ENCODE measurements at places on chromosomes 6 and 20. TPM values are rescaled to one million over a fixed set of nuclear protein-coding genes. Genes with fewer than 3 reads are reported as not detected.

DNA sequence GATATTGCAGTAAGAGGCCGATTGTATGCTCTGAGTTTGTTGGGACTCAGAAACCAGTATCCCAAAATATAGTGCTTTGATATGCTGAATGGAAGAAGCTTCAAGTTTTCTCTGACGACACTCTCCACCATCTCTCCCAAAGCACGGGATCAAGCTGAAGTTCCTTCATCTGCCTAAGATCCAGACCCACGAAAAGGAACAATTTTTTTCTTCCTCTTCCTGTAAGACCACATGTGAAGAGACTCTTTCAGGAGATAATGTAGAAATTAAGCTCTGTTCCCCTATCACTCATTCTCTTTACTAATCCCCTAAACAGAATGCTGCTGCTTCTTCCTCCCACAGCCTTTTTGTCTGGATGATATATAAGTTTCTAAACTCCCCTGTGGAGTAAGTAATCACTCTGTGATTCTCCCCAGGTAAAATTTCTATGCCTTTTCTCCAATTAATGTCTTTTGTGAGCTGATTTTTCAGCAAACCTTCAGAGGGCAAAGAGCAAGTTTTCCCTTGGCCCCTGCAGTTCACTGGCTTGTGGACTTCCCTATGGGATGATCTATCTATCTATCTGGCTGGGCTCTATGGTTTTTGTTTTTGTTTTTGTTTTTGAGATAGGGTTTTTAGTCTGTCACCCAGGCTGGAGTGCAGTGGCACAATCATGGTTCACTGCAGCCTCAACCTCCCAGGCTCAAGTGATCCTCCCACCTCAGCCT lies 13.5 kb upstream of the PNRC1 start:
- DNase-seq, result no peak

DNA sequence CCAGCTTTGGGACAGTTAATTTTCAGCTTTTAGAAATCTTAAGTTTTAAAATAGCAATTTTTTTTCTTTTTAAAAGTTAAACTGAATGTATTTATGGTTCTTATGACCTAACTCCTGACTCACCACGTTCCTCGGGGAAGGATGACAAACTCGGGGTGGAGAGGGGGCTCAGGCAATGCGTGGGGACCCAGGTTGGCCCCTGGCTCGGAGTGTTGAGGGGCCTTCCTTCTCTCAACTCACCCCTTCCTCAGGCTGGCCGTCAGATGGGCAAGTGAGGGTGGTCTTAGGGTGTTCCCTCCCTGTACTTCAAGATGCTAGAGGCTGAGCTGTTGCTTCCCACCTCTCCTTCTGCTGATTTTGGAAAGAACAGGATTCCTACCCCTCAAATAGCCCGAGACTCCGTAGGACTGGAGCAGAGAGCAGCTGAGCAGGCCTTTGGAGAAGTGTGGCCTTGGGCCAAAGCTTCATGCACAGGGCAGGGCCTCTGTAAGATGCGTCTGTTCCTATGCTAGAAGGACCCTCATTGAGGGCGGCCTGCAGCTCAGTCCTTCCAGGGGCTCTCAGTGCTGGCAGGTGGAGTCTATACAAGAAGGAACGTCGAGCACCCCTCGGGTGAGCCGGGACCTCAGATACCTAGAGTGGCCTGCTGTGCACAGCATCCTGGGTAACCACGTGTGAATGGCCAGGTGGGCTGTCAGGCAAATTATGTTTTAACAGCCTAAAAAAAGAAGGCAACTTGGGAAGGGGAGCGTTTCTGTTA lies 79.3 kb downstream of the TCP11 start:
- DNase-seq, result no peak

The ACTL10 gene
- 0.31 TPM for polyA plus RNA-seq

The DEFB124 gene
- polyA plus RNA-seq, result not detected

The ZNF76 gene
- 14.3 TPM for polyA plus RNA-seq

The ADGRF5 gene
- not detected for polyA plus RNA-seq

The IMPG1 gene
- polyA plus RNA-seq, result 0.15 TPM

The PDRG1 gene
- polyA plus RNA-seq, result 13.1 TPM

The GLP1R gene
- not detected for polyA plus RNA-seq

DNA sequence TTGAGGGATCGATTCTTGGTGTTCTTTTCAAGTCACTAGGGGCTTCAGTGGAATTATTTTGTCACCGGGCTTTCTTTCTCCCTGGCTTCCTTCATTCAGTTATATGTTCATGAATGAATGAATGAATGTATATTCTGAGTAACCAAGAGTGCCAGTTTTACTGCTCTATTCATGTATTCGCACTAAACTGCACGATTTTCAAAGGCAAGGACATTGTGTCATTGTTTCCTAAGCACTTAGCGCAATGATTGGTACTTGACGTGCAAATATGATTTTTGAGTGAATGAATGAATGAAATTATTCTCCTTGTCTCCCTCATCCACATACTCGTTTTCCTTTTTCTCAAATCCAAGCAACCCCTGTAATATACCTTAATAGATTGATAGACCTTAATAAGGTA lies 822 bp downstream of the AFG1L start:
- DNase-seq, result no peak

The TRIM10 gene
- not detected for polyA plus RNA-seq

DNA sequence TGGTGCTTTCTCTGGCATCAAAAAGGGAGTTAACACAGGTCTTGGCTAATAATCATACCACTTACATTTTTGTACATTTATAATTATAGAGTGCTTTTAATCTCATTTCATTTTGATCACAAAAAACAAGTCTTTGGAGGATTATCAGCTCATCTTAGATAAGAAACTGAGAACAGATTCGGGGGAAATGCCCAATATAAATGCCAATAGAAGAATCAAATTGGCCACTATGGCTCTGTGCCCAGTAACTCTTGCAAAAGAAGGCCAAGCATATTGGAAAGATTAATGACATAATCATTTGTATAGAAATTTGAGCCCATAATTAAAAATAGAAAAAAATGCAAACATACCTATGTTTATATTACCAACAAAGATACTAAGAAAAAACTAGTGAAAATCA lies 42.5 kb downstream of the IPCEF1 start:
- DNase-seq, result no peak

The VWA7 gene
- 0.32 TPM for polyA plus RNA-seq

GRCh38 chr20:4998160-4998651 lies 3.1 kb downstream of the SLC23A2 start:
- no peak for DNase-seq

The ZSCAN23 gene
- 3.5 TPM for polyA plus RNA-seq

DNA sequence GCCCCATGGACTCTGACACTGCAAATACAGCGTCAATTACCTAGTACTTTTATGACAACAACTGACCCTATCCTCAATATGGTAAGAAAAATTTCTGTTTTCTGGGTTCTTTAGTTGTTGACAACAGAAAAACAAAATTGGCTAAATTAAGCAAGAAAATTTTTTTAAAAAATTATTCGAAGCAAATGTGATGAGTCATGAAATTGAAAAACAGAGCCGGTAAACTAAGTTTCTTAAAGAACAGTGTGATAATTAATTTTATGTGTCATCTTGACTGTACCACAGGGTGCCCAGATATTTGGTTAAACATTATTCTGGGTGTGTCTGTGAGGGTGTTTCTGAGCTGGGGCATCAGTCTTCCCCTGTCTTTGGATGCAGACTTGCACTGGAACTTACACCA lies 107.6 kb upstream of the OPRM1 start:
- no peak for DNase-seq

- DNase-seq, result no peak
Measured at GRCh38 chr6:42394881-42395620, 56.7 kb downstream of the TRERF1 start.

DNA sequence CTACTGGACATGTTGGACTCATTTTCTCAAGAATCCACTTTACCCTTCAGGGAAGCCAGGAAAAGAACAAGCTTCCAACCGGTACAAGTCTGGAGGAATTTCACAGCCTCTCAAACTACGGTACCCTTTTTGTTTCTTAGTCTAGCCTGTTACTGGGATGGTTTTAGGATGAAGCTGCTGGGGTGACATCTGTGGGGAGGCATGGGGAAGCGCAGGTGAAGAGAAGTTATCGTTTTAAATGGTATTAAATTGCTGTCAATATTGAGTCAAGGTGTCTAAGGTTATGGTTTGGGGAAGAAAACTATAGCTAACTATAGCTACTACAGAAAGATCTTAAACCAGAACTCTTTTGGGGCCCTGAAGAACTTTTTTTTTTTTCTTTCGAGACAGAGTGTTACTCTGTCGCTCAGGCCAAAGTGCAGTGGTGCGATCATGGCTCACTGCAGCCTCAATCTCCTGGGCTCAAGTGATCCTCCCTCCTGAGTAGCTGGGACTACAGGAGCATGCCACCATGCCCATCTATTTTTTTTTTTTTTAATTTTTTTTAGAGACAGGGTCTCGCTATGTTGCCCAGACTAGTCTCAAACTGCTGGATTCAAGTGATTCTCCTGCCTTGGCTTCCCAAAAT lies 128.7 kb downstream of the RIN2 start:
- no peak for DNase-seq

DNA sequence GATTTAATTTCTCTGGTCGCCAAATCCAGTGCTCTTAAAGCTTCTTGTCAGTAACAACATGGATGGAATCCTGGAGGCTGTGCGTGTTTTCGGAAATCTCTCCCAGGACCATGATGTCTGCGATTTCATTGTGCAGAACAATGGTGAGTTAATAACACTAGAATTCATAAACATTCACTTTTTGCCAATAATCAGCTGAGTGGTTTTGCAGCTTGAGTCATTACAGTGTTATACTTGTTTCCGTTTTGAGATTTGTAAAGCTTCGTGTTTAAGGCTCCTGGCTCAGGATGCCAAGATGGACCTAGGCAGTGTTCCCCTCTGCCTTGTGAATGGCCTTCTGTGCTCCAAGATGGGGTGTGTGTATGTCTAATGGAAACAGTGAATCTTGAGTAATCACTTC lies 113.8 kb downstream of the ARMC2 start:
- DNase-seq, result peak; percentile 65

The HDGFL1 gene
- not detected for polyA plus RNA-seq

GRCh38 chr6:159969204-159969912 lies 476 bp downstream of the IGF2R start:
- DNase-seq, result no peak

The EFCAB8 gene
- polyA plus RNA-seq, result not detected

- DNase-seq, result no peak
Measured at GRCh38 chr6:116309001-116309400, 29.3 kb upstream of the TSPYL1 start.

DNA sequence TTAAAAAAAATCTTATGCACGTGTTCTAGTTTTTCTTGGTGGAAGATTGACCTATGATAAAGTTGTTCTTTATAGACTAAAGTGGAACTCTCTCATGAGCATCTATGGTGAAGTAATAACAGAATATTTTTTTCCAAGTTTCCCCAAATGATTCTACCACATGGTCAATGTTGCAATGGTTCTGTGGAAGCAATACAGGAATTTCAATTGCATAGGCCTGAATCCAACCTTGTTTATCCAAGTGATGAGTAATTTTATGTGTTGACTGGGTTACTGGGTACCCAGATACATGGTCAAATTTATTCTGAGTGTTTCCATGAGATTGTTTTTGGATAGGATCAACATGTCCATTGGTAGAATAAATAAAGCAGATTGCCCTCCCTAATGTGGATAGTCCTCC lies 581.5 kb downstream of the MMUT start:
- no peak for DNase-seq

GRCh38 chr6:28985462-28986164 lies 19.5 kb downstream of the ZNF311 start:
- DNase-seq, result peak; percentile 96

The RIPPLY2 gene
- polyA plus RNA-seq, result not detected

The ADGRB3 gene
- not detected for polyA plus RNA-seq

All from AG04450 (cell line).